ENCODE measurements at places on chromosomes 5 and 9. TPM values are rescaled to one million over a fixed set of nuclear protein-coding genes. Genes with fewer than 3 reads are reported as not detected.

F2RL1 gene
- 0.29 TPM for total RNA-seq

PCDHGC3 gene
- total RNA-seq, result 1.5 TPM

GTF3C5 gene
- total RNA-seq, result 52.6 TPM

CYSRT1 gene
- 0.38 TPM for total RNA-seq

MYOT gene
- not detected for total RNA-seq

PRLR gene
- 0.16 TPM for total RNA-seq

RLN1 gene
- total RNA-seq, result 1.9 TPM
